Stimulated activated CD4-positive, alpha-beta T cell treated with anti-CD3 and anti-CD28 coated beads, Interleukin-4, amount 100 ng/mL, for 1 hour (primary cell): ENCODE measurements at places on chromosomes 7 and 10.

DNA sequence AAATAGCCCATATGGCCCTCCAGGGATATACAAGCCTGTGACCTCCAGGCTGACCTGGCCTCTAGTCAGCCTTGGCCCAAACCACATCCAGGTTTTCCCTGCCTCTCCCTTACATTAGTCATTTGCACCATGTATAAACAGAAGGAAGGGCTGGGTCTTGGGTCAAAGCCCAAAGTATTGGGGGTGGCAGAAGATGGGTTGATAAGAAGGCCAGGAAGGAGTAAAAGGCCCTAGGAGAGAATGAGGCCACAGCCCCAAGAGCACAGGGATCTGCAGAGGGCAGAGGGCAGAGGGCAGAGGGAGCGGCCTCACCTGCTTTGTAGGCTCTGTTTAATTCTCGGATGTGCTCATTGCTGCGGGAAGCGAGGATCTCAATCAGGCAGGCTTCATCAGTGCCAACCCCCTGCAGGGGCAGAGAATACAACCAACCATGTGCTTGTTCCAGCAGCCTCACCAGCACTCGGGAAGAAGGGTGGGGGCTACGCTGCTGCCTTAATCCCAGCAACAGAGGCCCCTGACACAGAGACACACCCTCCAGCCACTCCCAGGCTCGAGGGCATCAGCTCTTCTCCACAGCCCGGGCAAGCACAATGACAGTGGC is 31.3 kb downstream of the PLAC9 start:
- DNase-seq = no peak

- DNase-seq = no peak
These were observed 44.8 kb downstream of the PALS2 start for GRCh38 chr7:24617957-24618616.

DNA sequence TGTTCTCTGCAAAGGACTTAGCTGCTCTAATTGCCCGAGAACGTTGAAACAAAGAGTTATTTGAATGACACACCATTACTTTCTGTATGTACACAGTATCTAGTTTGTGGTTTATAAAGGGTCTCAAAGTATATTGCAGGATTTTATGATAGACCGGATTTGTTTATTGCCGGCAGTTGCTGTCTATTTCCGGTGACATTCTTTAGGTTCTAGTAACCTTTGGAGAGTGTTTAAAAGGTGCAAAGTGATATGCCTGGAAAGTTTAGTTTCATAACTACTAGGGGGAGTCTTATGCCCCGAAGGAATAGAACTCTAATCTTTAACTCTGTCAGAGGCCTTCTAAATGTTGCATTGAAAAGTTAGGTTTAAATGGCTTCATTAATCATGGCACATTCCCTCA is 63.8 kb downstream of the PAPSS2 start:
- no peak for DNase-seq

DNA sequence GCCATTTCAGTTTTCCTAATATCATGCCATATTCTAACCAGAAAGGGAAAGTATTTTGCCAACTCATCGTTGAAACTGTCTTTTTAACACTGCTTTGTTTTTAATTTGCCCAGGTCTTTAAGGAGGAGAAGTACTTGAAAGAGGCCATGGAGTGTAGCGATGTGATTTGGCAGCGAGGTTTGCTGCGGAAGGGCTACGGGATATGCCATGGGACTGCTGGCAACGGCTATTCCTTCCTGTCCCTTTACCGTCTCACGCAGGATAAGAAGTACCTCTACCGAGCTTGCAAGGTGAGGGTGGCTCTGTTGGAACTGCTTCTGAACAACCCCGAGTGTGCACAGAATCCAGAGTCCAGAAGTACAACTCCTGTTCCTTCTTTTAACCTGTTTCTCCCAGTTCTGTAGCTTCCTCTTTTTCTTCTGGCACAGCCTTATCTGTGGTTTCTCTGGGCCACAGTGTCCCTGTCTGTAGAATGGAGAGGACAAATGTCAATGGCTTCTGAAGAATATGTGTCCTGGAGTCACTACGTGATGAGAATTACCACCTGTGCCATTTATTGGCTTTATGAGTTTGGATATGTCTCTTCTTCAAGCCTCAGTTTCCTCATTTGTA is 60.1 kb downstream of the LANCL2 start:
- no peak for DNase-seq

GRCh38 chr7:155660059-155660757 is 15.7 kb downstream of the RBM33 start:
- no peak for DNase-seq

DNA sequence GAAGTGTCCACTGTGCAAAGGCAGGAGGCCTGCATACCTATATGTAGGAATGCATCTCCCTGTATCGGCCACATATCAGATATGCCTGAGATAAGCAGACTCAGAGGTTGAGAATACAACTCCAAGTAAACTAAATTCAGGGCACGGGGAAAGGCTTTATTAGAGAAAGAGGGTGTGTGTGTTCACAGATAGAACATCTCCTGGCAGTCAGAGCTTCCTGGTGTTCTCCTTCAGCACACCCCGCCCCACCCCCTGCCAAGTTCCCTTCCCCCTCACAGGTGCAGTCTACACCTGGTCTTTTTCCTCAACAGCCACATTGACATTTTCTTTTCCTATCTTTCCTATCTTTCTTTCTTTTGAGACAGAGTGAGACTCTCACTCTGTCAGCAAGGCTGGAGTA is 17.1 kb downstream of the GBX1 start:
- no peak for DNase-seq

GRCh38 chr7:24325708-24326107 is 41.7 kb downstream of the NPY start:
- DNase-seq = no peak

- no peak for DNase-seq
These were observed 2.7 kb upstream of the PRKRIP1 start for GRCh38 chr7:102393467-102393866.

GRCh38 chr10:95657250-95657649 is 739 bp upstream of the ALDH18A1 start:
- DNase-seq = no peak

- DNase-seq = no peak
These were observed 167.8 kb upstream of the CXCL12 start for GRCh38 chr10:44552726-44553125.

DNA sequence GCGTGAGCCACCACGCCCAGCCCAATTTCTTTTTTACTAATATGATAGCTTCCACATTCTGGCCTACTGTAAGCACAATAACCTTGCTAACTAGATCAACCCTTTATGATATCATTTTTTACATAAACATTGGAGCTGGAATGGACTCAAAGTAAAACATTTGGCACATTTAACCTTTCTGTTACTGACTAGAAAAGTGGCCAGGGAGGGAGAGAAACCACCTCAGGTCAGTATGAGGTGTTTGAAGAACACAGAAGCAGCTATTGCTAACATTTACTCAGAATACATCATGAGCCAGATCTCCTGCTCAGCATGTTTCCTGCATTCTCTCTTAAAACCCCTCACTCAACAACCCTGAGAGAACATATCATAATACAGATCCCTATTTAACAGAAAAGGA is 27.3 kb downstream of the SGMS1 start:
- DNase-seq = no peak

GRCh38 chr10:74738985-74739567 is 87.3 kb upstream of the KAT6B start:
- DNase-seq = no peak

DNA sequence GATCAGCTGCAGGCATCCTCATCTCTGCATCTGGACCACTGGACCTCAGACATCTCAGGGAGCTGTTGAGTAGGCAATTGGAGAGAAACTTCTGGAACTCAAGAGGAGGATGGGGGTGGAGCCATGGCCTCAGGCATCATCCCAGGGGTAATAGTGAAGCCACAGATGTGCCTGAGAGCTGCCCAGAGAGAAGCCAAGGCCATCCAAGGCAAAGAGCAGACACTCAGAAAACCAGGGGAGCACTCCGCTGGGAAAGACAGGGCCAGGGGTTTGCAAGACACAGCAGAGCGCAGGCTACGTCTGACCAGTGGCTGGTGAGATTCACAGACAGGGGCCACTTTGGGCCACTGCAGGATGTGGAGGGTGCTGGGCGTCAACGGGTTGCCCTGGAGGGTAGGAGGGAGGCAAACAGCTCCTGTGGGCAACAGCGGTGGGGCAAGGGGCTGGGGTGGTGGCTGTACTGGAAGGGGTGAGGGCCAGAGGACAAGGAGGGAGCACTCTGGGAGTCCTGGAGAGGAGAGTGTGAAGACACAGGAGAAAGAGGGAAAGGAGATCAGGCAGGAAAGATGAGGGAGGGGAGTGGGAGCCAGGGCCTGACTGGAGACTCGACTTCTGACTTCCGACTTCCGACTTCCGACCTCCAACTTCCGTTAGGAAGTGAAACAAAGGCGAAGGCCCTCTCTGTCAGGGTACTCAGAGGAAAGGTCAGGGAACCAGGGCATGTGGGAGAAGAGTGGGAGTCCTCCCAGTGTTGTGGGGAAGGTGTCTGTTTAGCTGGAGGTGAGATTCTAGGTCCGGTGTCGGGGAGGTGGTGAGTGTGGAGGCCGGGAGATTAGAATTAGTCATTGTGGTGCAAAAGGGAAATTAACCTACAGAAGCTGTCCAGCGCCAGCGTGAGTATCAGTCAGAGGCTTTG is 69.7 kb upstream of the ANTXRL start:
- no peak for DNase-seq

- DNase-seq = no peak
These were observed 1.6 kb downstream of the FAM53B start for GRCh38 chr10:124742413-124743190.

- DNase-seq = no peak
These were observed 26.7 kb upstream of the CUL1 start for GRCh38 chr7:148672041-148672440.

DNA sequence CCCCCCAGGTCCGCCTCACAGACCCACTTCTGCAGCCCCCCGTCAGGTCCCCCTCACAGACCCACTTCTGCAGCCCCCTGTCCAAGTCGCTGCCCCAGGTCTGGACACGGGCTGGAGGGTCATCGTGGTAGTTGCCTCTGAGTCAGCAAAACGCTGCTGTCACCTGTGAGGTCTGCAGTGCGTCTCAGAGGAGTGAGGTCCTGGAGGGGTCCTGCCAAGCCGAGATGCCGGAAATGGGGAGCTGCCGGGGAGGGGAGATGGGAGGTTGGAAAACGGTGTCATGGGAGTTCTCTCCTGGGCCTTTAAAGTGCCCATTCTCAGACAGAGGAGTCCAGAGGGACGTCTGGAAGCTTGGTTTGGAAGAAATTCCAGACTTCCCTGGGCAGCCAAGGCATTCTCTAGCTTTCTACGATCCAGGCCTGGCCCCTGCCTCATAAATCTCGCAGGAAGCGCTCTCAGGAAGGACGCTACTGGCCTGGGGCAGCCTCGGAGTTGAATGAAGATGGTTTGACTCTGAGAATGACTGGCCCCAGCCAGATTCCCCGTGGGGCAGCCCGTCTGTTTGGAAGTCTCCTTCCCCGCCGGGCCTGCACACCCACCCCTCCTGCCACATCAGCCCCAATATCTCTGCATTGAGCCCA is 38.7 kb downstream of the CALML3 start:
- no peak for DNase-seq

DNA sequence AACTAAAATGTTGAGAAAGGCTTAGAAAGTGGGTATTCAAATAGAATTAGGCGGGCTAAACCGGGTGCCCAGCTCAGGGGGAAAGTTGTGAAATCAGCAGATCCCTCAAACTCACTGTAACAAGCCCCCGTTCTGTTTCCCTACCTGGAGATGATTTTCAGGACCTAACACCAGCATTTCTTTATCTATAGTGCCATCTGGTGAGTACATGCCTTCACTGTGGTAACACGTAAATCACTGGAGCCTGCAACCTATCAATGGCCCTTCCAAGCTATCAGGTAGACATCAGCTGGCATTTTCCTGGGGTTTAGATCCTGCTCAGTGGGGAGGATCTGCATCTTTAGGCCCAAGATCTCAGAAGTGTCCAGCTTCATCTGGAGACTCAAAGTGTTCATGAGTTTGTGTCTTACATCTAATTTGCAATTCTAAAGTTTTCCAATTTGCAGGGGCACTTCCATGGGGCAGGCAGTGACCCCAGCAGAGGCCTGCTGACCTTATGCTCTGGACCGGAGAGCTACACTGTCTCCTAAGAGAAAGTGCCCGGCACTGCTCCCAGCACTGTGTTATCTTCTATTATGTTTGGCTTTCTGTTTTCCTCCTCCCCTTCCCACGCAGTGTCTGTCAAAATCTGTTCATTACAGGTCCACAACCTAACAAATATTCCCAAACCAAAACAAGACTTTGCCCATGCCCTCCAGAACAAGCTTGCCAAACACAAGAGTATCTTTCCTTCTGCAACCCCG is 132.5 kb downstream of the LSM5 start:
- DNase-seq = no peak
